D341Med (cell line): ENCODE measurements at places on chromosomes 7 and 10.

DNA sequence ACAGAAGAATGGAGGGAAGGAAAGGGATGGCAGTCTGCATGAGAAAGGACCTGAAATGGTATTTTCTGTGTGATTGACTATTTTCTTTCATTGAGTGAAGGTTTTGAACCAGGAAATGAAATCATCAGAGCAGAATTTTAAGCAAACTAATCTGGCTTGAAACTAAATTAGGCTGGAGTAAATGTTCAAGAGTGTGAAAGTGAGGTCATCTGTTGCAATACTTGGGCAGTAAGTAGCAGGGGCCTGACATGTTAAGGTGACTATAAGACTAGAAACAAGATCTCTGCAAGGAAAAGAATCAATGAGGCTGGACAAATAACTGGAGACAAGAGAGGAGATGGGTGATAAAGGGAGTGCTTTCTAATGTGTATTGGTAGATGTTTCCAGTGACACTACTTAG, 205.2 kb downstream of the NSUN6 start:
- DNase-seq = no peak

DNA sequence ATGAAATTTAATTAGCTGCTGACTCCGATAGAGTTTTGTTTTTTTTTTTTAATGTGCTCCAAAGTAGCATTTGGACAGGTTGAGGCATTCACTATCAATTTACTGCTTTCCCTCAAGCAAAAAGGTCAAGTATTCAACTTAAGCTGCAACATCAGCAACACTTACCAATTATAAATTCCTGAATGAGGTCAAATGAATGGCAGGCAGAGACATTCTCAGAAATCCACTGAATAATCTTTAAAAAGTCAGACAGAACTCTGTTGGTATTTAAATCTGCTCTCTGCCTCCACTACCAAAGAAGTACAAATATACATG, 62.8 kb downstream of the GSAP start:
- no peak for DNase-seq

- DNase-seq = no peak
Observed at GRCh38 chr7:119623427-119623826, 649.5 kb upstream of the KCND2 start.

DNA sequence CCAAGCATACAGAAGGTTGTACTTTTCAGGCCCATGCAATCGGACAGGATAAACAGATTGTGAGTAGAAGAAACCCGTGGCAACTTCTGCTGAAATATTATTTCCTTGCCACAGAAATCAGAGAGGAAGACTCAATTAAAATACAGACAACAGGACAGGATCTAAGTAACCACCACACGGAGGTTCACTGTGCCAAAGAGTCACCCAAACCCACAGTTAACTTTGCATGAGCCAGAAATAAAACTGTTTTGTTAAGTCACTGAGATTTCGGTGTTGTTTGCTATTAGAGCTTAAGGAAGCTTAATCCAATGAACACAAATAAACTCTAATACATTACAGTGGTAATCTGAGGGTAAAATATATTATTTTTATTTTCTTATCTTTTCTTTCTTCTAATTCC, 14.0 kb downstream of the PNPLA8 start:
- no peak for DNase-seq

- DNase-seq = peak; percentile 71
Observed at GRCh38 chr10:133379152-133379800, at the start of gene PAOX. TSS of gene PAOX (plus strand) at chr10:133379262. CDS start at chr10:133379317, 55 bp downstream.

DNA sequence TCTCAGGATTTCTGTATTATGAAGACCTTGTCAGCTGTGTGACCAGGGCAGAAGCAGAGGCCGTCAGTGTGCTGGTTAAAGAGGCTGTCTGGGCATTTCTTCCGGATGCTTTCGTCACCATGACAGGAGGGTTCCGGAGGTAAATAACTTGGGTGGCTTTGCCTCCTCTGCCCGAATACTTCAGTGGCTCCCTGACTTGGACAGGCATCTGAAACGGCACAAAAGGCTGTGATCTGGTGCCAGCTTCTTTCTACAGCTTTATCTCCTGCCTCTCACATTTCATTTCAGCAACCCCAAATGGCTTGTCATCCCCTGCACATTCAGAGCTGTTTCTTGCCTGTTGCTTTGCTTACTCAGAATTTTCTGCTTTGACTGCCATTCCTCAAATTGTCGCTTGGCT, 23.2 kb downstream of the DNTT start:
- no peak for DNase-seq

- DNase-seq = no peak
Observed at GRCh38 chr7:71229148-71229547, 97.2 kb downstream of the GALNT17 start.

GRCh38 chr10:102416283-102416682, 2.3 kb downstream of the PSD start:
- DNase-seq = no peak

- DNase-seq = no peak
Observed at GRCh38 chr10:75057680-75058079, 53.8 kb upstream of the SAMD8 start.

- DNase-seq = no peak
Observed at GRCh38 chr10:34473174-34474008, 341.7 kb downstream of the PARD3 start.

- no peak for DNase-seq
Observed at GRCh38 chr7:79622781-79623180, 169.3 kb upstream of the MAGI2 start.

GRCh38 chr10:89207181-89207800, at the start of gene CH25H:
TSS of gene CH25H (minus strand) at chr10:89207317. CDS start at chr10:89207292, 25 bp downstream.
- DNase-seq = peak; percentile 23

- no peak for DNase-seq
Observed at GRCh38 chr7:102006695-102007094, 189.3 kb downstream of the CUX1 start.

DNA sequence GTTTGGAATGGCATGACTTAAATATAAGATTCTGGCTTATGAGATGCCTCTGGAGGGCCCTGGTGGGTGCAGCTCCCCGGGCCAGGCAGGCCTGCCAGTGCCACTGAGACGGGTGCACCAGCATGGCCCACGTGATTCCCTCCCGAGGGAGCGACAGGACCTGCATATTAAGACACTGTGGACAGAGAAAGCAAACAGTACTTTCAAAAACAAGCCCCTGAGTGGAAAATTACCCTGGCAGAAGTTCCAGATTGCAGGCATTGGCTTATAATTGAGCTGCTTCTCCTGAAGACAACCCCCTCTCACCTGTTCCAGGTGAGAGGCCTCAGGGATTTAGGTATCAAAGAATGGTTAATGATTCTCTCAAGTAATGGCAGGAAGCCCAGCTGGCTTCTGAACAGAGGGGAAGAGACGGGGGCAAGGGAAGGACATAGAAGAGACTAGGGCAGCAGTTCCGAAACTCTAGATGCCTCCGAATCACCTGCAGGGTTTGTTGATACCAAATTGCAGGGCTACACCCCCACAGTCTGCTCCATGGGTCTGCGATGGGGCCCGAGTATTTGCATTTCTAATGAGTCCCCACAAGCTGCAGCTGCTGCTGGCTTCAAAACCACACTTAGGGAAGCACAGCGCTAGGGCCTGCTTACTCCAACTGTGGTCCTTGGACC, 66.0 kb upstream of the DOCK1 start:
- DNase-seq = no peak

DNA sequence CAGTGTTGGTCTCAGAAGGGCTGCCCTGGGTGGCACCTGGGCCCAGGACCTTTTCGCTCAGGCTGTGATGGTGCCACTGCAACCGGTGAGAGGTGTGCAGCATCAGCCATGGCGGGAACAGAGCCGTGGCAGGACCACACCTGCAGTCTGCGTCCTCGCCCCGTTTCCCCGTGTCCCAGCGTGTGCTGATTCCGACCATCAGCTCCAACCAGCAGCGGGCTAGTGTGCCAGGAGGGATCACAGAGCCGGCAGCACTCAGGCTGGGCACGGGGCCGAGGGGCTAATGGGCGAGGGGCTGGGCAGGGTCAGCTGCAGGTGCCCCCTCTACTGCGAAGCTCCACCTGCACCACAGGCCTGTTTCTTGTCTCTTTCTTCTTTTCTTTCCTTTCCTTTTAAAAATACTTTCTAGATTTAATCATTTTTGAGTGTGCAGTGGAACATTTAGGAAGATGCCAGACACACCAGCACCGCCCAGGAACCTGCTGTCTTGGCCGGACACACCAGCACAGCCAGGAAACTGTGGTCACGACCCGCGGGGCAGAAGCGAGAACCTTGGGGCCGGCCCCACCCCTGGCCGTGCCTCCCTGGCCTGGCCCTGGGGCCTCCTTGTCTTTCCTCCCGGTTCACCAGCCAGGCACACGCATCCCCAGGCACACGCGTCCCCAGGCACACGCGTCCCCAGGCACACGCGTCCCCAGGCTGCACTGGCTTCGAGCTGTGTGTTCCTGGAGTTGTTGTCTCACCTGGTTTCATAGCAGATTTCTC, 34.6 kb downstream of the ADGRA1 start:
- DNase-seq = no peak

DNA sequence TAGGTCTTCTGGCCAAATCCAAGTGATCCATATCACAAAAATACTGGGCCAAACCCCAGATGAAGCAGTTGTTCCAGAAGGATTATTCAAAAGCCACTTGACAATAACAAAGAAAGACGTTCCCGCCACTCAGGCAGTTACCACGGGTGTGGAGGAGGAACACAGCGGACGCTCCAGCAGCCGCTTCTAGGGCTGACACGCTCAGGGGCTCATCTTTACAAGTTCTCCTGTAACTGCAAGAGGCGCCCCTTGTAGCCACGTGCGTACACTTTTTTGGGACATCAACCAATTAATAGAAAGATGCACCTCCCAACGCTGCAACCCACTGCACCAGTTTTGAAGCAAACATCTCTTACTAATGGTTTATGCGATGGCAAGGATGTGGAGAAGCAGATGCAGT, 159.4 kb downstream of the GRID1 start:
- DNase-seq = no peak

DNA sequence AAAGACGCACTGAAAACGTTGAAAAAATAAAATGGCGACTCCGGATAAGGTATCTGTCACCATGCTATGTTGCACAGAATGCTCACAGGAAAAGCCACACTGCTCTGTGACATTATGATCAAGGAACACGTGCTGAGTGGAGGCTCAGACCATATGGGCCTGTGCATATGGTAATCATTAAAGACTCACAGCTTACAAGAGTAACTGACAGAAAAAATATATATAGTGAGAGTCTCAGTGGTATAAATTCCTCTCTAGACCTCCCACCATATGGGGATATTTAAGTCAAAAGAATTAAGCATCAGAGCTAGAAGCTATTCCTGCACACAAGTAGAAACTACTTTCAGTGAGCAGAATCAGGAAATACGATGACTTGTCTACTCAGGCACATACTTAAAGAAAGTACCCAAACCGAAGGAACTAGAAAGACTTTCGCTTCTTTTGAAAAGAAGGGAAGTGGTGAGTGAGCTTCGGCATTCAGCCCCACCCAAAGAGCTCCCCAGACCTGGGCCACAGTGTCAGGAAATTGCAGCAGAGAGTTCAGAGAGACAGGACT, 65.1 kb upstream of the MPP7 start:
- DNase-seq = no peak

GRCh38 chr7:1567049-1567771, 2.6 kb downstream of the PSMG3 start:
- DNase-seq = no peak

GRCh38 chr7:81664304-81664703, 105.5 kb downstream of the HGF start:
- DNase-seq = peak; percentile 46

GRCh38 chr10:132279873-132280645, 27.7 kb downstream of the STK32C start:
- DNase-seq = no peak

DNA sequence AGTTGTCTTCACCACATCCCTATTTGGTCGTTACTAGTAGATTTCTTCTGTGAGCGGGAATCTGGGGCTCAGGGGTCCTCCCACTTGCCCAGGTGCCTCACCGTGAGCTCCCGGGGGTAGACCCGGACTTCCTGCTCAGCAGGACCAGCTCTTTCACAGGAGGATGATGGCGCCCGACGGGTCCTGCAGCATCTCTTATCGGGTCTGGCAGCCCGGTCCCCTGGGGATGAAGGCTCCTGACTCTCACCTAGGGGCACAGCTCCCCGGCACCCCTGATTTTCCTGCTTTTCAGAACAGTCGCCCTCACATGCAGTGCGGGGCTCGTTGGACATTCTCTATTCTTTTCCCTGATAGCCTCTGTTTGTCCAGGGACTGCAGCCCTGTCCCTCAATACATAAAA, 33.0 kb upstream of the SHH start:
- DNase-seq = no peak

DNA sequence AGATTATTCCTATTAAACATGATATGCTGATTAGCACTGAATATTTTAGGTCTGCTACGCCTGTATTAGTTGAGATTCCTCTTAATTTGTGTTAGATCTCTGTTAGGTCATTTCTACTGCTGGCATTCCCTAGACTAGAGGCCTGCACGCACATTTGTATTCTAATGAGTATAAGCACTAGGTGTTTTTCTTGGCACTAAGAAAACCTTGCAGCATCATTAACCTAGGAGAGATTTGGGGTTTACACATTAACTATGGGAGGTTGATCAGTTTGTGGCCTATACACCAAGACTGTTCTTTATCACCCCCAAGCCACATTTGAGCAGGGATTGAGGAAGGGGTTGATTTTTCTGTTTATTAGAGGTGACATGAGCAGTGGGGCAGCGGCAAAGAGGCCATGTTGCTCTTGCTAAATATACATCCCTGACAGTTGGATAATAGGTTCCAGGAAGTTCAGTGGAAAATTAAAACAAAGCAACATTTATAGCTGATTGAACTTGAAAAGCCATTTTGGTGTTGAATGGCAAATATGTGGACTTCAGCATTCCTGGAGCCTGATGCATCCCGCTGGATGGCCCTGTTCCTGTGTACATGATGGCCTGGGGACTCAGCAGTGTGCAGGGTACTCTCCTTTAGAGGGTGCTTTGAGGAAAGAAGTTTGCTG, 65.2 kb downstream of the GBF1 start:
- no peak for DNase-seq

GRCh38 chr7:98880485-98880884, 2.2 kb downstream of the TRRAP start:
- no peak for DNase-seq

GRCh38 chr10:26627324-26627723, 70.2 kb upstream of the PDSS1 start:
- DNase-seq = no peak

- DNase-seq = no peak
Observed at GRCh38 chr7:138052696-138053095, 23.6 kb upstream of the AKR1D1 start.

DNA sequence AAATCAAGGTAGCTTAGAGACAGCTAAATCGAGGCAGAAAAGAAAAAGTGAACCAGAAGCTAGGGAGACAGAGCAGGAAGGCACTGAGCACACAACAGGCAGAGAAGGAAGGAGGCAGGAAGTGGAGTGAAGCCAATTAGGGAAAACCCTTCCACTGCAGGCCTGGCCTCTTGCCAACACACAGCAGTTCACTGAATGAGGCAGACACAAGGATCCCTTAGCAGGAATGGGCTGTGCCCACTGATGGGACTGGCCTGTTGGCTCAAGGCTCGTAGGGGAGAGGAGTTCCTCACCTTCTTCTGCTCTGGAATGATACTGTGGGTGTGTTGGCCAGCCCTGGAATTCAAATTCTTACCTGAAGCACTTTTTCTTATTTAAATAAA, 220.3 kb upstream of the STK17A start:
- no peak for DNase-seq

DNA sequence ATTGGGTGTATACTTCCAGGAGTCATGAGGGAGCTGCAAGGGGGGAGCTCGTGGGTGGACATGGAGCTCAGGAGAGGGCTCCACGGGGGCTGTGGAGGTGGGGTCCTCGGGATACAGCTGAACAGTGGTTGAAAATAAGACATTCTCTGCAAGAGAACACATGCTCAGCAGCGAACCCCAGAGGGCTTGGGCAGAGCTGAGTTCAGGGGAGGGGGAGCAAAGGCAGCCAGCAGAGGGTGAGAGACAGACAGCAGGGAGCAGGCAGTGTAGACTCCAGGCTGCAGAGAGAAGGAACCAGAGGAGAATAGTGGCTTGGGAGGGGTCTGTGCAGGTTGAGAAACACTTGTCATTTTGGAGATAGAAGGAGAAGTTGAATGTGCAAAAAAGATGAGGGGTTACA, 73.0 kb upstream of the LRRC18 start:
- no peak for DNase-seq
